Right renal pelvis (tissue), 4 donors: ENCODE measurements at places on chromosomes 11 and 22. TPM values are rescaled to one million over a fixed set of nuclear protein-coding genes. Genes with fewer than 3 reads are reported as not detected.

- no peak for DNase-seq
Observed at GRCh38 chr22:49689255-49689770, 138.4 kb downstream of the BRD1 start.

- DNase-seq: no peak
Observed at GRCh38 chr11:59865031-59865430, 1.3 kb downstream of the TCN1 start.

GRCh38 chr11:9605742-9606141 lies 32.3 kb downstream of the WEE1 start:
- no peak for DNase-seq

GRCh38 chr11:65918211-65919140 lies at the start of gene C11orf68:
Gene C11orf68 (minus strand): TSS chr11:65919062. CDS start chr11:65919031, 31 bp downstream.
- no peak for DNase-seq

GRCh38 chr11:71330996-71331395 lies 78.6 kb upstream of the SHANK2 start:
- DNase-seq: no peak

DERL3 gene
- 5.7 TPM for polyA plus RNA-seq

DNA sequence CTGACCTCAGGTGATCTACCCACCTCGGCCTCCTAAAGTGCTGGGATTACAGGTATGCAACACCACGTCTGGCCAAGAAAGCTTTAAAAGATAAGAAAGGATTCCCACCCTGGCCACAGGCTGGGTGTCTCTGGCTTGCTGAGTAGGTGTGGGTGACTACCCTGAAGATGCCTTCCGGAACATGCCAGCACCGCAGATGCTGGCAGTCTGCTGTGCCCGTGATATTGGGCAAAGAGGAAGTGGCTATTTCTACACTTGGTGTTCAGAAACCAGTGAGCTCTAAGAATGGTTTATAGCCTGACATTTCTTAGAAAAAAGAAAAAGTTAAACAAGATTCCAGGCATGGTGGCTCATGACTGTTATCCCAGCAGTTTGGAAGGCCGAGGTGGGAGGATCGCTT lies 6.1 kb downstream of the MRPL11 start:
- DNase-seq: no peak

- no peak for DNase-seq
Observed at GRCh38 chr11:64744544-64745188, 724 bp upstream of the RASGRP2 start.
